ENCODE measurements at places on chromosomes 6 and 20. TPM values are rescaled to one million over a fixed set of nuclear protein-coding genes. Genes with fewer than 3 reads are reported as not detected.

- no peak for DNase-seq
Observed at GRCh38 chr6:4362326-4362725, 227.0 kb upstream of the ECI2 start.

- DNase-seq = no peak
Observed at GRCh38 chr20:57582432-57583288, 21.8 kb downstream of the PCK1 start.

DNA sequence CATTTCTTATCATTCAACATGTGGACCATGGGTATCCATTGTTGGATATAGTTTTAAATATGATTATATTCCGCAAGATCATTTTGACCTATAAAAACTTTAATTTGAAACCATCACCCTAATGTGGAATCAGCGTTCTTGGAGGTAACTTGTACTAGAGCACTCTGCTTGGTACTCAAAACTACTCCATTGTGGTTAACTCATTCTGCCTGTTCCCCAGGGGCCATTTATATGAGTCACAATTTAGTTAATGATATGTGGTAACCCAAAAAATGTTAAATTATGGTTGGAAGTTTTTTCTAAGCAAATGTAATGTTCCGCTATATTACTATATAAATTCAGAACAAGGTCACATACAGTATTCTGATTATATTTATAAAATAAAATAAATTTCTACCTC lies 109.3 kb downstream of the TRDN start:
- no peak for DNase-seq

- no peak for DNase-seq
Observed at GRCh38 chr20:1005452-1006027, 3.4 kb upstream of the RSPO4 start.

DNA sequence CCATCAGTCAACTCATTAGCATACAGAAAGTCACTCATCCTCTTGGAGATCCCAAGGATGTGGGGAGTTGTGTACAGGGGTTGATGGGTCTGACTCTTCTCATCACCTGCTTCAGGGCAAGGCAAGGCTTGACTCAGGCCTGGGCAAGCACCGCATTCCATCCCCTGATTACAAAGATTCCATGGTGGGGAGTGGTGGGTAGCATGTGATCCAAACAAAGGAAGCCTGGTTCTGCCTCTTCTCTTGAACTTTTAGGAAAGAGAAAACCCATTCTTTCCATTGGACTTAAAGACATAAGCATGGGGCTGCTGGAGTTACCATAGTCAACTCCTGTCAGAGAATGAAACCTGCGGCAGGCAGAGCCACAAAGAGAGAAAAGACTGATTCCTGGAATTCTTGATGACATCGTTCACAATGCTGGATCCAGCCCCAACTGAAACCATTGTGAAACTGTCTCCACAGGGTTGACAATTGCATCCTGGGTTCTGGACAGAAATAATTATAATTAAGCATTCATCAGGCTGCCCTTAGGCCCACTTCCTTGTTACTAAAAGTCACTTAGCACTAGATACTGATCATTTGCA lies 235.8 kb upstream of the KCNG1 start:
- DNase-seq = no peak

Gene RAB5IF
- total RNA-seq = 108 TPM

Gene SRC
- 2.3 TPM for total RNA-seq

Gene LAMA2
- 0.35 TPM for total RNA-seq

Measured in CD8-positive, alpha-beta T cell (primary cell).